HFFc6 (cell line): ENCODE measurements at places on chromosomes 2 and 18.

- DNase-seq, result no peak
Measured at GRCh38 chr18:56127322-56128099, 510.9 kb downstream of the TXNL1 start.

- no peak for DNase-seq
Measured at GRCh38 chr18:79611040-79611681, 68.4 kb upstream of the CTDP1 start.

DNA sequence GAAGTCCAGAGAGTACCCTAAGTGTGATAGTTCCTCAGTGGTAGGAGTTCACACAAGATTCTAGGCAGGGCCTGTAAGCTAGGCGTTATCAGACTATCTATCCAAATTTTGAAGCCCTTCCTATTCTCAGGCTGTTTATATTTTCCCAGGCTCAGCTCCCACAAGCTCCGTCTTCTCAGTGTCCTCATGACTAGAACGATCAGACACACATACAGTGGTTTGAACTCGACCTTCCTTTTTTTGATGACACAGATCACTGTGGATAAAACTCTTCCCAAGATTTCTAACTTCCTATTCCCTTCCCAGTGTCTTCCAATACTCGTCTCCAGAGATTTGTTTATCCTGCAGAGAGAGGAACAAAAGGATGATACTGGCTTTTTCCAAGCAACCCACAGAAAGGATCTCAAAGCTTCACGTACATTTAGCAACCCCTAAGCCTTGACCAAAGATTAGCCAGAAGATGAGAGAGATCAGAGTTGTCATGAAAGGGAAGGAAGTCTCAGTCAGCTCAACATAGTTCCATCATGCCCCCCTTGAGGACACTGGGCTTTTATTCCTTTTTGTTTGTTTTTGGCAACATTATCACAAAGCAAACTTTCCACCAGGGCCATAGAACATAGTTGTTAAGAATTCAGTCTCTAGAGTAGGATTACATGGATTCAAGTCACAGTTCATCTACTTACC lies 42.3 kb upstream of the DOK6 start:
- no peak for DNase-seq

DNA sequence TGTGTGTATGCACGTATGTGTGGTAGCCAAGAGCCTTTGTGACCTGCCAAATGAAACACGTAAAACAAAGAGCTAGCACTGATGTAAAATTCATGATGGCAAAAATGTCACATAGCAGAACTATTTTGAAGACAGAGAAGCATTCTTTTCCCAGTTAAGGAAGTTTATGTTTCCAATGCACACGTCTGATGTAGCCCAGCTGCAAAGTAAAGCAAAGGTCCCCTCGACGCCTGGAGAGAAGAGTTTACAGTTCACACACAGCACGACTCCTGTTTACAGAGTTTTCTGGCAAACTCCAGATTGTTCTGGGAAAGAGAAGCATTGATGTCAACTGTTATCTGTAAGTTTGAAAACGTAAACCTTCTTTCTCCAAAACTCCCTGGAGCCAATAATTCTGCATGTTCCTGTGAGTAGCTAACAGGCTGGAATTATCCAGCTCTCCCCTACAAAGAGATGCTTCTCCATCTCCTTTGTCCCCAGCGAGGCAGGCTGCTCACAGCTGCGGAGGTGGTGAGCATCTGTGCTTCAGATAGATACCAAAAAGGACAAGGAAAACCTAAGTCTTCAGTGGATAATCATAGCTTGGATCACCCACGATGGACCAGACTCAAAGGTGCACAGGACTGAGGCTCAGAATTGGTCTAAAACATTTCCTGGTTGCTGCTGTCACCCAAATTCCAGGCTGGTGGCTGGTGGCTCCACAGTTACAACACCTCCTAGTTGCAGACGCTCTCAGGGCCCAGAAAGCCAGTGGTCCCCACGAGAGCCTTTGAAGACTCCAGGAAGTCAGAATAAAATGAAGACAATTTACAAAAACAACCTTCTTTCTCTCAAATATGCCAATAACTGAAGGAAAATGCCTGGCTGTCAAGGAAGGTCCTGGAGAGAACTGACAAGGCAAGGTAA lies 87.4 kb downstream of the COL6A3 start:
- no peak for DNase-seq

DNA sequence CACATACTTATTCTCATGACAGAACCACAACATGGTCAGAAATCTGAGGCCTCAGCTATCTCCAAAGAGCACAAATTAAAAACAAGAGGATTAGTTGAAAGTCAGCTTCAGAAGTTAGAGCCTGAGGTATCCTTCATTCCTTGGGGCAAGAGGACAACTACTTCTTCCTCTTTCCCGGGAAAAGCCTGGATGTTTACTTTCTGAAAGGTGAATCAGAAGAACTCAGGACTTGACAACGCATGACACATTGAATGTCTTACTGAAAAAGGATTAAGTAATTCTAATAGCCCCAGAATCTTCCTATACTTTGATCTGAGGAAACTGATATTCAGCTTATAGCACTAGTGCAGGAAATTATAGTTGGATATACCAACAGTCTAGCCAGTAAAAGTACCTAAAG lies 573.2 kb downstream of the METTL4 start:
- DNase-seq, result no peak

DNA sequence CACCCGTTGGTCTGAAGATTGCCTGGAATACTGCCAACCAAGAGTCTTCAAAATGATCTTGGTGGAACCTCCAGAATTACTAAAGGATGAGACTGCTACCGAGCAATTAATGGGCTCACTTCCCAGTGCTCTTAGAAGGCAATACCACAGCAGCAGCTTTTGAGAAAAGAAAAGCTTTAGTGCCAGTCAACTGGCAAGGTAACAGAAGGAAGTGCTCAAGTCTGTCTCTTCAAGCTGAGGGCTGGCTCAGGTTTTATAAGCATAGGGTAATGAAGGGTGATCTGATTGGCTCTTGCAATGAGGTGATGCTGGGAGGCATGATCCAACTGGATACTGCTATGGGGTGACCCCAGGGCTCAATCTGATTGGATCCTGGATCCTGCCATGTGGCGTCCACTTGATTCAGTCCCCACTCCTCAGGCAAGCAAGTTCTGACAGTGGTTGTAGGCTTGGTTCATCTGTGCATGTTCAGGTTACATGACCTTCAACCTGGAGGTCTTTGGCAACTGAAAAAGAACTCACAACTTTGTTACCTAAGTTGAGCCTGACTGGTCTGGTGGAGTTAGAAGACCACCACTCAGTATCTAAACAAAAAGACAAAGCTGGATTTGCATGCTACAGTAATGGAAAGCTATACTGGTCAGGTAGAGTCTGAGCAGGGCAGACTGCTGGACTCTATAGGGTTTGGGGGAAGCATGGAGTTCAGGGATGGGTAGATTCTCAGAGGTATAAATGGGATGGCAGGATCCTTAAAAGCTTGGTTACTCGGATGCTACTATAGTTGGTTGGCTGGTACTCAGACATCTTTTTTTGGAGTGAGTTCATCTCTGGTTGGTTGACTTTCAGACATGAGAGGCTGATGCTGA lies 14.0 kb upstream of the RIF1 start:
- DNase-seq, result no peak

DNA sequence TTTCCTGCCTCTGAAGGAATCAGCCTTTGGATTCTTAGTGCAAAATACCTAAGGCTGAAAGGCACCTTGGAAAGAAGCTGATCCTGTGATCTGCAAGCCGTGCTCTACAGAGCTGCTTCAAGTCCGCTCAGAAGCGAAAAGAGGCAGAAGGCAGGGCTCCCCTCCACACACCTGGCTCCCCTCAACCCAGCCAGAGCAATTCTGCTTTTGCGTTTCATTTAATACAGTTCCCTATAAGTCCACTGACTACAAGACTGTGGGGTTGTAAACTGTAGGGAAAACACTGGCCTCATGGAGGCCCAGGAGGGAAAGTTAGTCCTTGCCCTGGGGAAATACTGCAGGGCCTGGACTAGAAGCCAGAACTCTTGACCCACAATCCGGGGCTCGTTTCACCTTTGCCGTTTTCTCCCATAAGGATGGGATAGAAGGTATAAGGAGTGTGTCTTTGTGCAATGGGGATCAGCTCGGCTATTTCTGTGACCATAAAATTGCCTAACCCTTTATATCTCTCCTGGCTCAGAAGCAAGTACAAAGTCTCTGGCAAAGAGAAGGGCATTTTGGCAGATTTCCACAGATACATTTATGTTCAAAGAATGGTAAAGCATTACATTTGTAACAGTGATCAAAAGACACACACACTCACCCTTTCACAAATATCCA lies 95.8 kb upstream of the TEX51 start:
- no peak for DNase-seq

GRCh38 chr2:15764683-15765011 lies 173.0 kb downstream of the DDX1 start:
- no peak for DNase-seq

- DNase-seq, result peak; percentile 99
Measured at GRCh38 chr2:237695201-237695780, 67.9 kb downstream of the LRRFIP1 start.

DNA sequence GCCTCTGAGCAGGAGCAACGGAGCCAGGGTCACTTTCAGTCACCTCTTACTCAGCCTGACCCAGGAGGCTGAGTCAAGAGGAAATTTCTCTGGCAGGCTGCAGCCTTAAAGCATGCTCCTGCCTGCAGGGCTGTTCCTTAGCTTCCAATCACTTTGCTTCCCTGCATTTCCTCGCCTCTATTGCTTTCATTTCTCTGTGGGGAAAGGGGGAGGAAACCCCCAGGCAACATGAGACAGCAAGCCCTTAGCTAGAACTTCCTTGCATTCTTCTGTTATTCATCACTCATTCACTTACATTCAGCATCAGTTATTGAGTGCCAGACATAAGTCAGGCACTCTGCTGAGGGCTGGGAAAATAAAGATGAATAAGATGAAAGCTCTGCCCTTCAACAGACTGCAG lies 13.0 kb downstream of the XDH start:
- peak; percentile 99 for DNase-seq

DNA sequence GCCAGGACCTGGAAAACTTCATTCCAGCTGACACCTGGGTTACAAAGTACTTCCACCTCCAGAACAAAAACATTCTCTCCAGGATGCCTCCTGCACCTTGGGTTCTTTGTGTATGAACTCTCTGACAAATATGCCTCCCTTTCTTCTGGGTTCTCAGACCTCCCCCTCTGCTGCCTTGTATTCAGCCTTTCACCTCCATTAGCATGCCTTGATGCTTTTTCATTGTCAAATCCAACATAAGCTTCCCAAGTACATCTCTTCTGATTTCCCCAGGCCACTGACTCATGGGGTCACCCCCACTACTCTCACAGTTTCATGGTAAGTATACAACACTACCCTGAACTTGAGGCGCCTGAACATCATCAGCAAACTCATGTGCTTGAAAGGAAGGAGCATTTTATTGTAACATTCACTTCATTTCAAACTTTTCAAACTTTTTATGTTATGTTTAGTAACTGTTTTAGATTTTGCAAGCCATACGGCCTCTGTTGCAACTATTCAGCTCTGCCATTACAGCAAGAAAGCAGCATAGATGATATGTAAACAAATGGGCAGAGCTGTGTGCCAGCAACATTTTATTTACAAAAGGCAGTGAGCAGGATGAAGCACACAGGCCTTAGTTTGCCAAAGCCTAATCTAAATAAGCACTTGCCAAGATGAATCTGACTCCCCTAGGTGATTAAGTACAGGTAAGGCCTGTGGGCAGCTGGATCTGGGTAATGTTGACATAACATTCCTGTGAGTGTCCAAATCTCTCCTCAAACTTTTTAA lies 32.5 kb upstream of the MRPS9 start:
- DNase-seq, result no peak

DNA sequence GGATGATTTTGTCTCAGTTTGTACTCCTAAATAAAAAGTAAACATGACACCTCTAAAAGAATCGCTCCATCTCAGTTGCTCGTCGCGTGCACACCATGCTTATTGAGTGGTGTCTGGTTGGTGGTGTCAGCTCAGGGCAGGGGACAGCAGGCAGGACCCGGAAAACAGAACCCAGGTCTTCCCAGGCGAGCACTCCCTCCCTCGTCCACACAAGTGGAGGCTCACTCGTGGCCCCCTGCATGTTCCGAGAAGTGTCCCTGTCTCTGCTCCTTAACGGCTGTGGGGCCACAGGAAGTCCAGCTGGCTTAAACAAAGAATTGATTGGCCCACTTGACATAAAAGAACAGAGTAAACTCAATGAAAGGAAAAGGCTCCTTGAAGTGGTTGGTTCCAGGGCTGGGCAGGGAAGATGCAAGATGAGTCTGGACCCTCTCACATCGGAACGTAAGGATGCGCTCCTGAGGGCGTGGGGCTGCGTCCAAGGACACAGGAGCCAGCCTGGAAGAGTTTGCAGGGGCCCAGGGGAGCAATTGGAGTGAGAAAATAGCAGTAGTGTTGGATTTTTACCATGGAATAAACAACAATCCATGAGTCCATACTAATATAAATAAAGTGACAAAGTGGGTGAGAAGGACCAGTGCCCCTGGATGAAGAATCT lies 13.1 kb upstream of the CNDP1 start:
- no peak for DNase-seq

DNA sequence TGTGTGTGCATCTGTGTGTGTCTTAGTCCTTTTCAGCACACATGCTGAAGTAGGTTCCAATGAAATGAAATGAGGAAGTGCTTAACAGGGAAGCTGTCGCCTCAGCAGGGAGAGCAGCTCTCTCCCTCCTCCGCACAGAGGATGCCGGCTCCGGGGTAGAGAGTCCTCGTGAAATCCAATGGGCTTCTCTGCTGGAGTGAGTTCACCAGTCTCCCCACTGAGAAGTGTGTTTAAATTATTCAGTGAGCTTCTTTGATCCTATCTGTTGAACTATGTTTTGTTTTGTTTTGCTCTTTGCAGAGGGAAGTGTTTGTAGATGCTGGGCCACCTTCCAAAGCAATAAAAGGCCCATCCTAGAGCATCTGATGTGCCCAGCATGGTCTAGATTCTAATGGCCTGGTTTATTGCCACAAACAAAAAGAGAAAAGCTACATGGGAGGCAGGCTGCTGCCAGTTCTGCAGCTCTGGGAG lies 6.7 kb downstream of the PPP1R7 start:
- no peak for DNase-seq

GRCh38 chr2:180495606-180496005 lies 484.8 kb upstream of the UBE2E3 start:
- peak; percentile 5 for DNase-seq

DNA sequence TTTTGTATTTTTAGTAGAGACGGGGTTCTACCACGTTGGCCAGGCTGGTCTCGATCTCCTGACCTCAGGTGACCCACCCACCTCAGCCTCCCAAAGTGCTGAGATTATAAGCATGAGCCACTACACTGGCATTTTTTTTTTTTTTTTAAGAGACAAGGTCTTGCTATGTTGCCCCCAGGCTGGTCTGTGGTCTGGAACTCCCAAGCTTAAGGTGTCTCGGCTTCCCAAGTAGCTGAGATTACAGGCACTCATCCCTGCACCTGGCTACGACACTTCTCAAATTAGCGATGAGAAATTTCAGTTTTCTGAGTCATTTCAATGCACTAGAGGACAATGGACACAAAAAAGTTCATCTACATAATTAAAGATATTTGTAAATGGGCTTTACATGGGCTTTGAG lies 36.6 kb upstream of the TCF7L1 start:
- DNase-seq, result no peak

GRCh38 chr2:10338270-10339188 lies 35.8 kb downstream of the HPCAL1 start:
- no peak for DNase-seq

- DNase-seq, result no peak
Measured at GRCh38 chr18:61474918-61475317, 141.7 kb downstream of the CDH20 start.
